ENCODE measurements at places on chromosomes 1 and 21.
A peak's percentile ranks its signal among the peaks of the same experiment; 100 is the strongest.

DNA sequence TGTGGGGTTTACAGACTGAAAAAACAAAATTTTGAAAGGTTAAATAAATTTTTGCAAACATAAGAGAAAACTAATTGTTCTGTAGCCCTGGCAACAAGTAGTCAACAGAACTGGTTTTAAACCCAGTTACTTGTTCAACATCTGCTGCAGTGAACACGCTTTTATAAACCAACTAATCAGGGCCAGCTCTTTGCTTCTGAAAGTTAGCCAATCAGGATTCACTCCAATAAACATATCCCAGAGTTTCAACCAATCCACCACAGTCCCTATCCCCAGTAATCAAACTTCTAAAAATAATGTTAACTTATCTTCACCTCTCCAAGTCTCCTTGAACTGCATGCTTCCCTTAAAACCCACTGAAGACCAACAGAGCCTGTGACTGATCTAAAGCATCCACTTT lies 306.6 kb downstream of the CTH start:
- no peak for DNase-seq

DNA sequence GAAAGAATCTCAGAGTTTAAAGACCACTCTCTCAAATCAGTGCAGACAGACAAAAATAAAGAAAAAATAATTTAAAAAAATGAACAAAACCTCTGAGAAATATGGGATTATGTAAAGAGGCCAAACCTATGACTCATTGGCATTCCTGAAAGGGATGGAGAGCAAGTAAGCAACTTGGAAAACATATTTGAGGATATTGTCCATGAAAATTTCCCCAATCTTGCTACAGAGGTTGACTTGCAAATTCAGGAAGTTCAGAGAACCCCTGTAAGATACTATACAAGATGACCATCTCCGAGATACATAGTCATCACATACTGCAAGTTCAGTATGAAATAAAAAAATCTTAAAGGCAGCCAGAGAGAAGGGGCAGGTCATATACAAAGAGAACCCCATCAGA lies 43.7 kb upstream of the IVNS1ABP start:
- DNase-seq = no peak

GRCh38 chr1:222109836-222110235 lies 367.9 kb upstream of the DUSP10 start:
- no peak for DNase-seq

DNA sequence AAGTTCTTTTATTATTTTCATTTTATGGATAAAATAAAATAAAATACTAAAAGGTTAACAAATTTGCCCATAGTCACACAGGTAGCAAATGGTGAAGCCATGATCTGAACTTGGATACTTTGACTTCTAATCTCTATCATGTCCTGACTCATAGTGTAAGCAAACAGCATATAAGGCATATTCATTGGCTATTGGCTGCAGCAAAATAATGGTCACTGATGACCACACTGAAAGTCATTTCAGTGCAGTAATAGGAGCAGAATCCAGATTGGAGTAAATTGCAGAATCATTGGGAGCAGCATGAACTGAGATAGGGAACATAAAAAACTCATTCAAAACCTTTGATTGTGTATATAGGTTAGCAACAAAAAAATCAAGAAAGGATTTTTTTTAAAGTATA lies 262.9 kb downstream of the PLA2G4A start:
- no peak for DNase-seq

DNA sequence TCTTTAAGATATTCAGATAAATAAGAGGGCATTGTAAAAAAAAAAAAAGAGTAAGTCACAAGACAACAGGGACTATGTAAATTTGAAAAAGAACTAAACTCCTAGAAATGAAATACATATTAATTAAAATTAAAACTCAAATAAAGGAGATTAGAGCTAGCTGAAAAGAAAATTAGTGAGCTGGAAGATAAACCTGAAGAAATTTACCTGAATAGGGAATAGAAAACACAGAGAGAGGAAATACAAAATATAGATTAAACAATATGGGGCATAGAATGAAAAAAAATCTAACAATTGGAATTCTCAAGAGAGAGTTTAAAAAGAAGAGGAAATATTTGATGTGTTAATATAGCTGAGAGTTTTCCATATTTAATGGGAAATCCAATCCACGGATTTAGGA lies 35.6 kb upstream of the TADA1 start:
- DNase-seq = no peak

DNA sequence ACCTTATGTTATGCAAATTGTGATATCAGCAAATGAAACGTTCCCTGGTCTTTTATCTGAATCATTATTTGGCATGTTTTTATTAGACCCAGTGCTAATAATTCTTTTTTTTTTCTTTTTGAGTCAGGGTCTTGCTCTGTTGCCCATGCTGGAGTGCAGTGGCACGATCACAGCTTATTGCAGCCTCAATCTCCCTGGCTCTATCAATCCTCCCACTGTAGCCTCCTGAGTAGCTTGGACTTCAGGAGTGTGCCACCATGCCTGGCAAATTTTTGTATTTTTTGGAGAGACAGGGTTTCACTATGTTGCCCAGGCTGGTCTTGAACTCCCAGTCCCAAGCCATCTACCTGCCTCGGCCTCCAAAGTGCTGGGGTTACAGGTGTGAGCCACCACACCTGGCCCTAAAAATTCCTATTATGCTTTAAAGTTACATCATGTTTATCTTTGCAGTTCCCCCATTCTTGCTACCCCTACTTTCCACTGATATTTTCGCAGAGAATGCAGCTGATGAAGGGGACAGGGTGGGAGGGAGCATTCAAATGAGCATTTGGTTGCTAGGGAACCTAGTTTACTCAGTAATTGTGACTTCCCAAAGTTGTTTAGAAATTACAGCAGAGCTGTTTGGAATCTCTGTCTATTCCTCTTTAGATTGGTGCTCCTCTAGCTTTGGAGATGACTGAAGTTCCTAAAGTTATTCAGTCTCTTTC lies 18.4 kb downstream of the C1orf21 start:
- DNase-seq = no peak

DNA sequence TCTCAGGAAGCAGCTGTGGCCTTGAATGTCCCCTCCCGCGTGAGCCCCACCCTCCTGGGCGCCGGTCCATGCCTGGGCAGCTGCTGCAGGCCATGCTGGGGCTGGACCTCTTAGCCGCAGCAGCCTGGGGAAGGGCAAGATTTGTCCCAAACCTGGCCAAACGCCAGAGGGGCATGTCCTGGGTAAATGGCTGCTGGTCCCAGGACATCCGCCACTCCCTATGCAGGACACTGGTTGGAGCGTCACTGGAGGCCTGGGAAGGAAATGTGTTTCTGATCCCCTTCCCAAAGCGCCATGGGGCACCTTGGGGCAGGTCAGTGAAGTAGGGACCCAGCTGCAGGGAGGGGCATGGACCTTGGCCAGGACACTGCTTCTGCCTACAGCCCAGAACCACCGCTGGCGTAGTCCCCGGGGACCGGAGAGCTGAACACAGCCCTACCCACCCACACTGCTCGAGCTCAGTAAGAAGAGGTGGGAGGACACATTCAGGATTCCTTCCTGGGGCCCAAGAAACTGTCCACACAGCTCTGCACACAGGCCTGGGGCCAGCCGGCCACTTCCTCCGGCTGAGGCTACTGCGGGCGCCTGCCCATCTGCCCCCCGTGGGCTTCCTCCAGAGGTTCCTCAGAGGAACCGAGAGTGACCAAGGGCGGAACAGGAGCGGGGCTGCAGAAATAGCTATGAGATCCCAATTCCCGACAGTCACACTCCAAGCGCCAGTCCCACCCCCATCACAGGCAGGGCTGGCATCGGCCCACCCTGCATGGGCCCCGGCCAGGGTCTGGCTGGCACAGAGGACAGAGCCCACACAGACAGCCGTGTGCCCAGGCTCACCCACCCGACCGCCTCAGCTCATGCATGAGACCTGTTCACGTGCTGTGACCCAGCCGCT lies 10.8 kb upstream of the PLEKHG5 start:
- no peak for DNase-seq

DNA sequence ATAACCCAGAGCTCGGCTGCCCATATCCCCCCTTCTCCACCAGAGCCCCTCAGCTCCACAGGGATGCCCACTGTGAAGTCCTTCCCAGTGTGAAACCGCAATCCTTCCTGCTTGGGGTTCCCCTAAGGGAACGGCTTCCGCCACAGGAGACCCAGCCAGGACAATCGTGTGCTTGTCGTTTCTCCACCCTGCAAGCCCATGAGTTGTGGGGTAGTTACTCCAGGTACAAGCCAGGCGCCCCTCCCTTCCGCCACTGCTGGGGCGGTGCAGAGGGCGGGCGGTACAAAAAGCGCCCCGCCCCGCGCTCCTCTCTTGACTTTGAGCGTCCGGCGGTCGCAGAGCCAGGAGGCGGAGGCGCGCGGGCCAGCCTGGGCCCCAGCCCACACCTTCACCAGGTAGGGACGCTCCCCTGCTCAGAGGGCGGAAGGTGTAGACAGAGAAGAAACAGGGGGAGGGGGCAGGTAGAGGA lies at the start of gene TINAGL1:
TSS of gene TINAGL1 (plus strand) at position 315 of the 469 bp plus-strand sequence. CDS start 634 bp downstream, outside the sequence.
- DNase-seq = peak; percentile 43

- DNase-seq = no peak
These were observed 17.7 kb upstream of the MAN1C1 start for GRCh38 chr1:25598879-25599278.

DNA sequence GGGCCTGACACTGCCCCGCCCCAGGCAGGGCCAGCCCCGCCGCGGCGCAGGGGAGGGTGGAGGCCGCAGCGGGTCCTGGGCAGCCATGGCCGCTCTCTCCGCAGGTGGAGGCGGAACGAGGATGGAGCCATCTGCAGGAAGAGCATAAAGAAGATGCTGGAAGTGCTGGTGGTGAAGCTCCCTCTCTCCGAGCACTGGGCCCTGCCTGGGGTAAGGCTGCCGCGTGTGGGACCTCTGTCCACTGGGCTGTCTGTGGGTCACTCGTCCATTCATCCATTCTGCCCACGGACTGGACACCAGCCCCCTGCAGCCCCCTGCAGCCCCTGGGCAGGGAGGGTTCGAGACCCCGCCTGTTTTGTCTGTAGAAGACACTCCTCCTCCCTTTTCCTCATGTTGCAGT lies 18.4 kb upstream of the LRRC3 start:
- no peak for DNase-seq

GRCh38 chr21:36773117-36773516 lies 74.2 kb downstream of the SIM2 start:
- no peak for DNase-seq

DNA sequence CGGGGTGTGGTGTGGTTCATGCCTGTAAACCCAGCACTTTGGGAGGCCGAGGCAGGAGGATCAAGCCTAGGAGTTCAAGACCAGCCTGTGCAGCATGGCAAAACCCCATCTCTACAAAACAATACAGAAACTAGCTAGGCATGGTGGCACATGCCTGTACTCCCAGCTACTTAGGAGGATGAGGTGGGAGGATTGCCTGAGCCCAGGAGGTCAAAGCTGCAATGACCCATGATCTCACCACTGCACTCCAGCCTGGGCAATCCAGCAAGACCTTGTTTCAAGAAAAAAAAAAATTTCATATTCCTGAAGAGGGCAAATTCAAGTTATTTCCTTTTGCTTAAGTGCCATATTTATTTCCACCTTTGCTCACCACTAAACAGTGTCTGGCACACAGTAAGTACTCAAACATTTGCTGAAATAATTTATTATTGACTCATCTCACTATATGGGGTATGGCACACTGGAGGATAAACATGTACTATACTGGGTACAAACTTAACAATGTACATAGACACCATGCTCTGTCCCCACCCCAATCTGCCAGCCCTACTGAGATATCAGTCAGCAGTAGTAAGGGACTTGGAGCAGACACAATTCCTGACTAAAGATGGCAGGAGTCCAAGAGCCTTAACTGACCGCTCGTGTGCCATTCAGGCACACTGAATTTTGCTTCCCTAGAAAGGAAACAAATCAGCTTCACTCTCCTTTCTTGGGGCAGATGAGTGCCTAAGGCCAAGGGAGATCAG lies 15.5 kb downstream of the MEAF6 start:
- DNase-seq = no peak

DNA sequence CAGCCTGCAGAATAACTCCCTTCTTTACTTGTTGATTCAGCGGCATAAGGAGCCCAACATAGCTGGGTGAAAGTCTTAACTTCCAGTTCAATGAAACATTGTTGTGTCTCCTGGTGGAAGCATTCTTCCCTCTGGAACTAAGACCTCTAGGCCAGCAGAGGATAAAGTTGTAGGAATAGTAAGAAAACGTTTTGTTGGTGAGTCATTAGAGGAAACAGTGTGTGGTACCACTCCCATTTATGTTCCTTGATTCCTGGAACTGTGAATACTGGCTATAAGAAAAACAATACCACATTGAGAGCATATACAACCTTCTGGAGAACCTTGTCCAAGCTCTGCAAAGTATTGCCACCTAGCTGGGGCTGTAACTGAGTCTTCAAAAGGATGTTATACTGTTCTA lies 737.4 kb upstream of the ZP4 start:
- DNase-seq = no peak

GRCh38 chr1:191970116-191970515 lies 188.1 kb upstream of the RGS18 start:
- no peak for DNase-seq

GRCh38 chr1:232369451-232370296 lies 260.3 kb downstream of the SIPA1L2 start:
- no peak for DNase-seq

DNA sequence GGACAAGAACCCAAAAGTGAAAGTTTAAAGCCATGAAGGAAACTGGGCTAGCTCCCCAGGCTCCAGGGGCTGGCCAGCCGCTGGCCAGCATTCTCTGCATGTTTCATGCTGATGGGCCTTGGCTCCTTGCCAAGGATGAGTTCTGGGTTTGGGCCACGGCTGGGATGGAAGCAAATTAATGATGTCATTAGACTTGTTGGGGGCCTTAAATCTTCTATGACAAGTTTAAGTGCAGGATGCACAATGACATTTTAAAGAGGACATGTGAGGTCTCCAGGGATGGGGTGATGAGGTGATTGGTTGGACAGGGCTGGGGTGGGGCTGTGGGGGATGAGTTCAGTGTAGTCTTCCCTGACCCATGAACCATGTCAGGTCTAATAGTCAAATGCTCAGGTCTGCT lies 199.6 kb downstream of the TRABD2B start:
- no peak for DNase-seq

DNA sequence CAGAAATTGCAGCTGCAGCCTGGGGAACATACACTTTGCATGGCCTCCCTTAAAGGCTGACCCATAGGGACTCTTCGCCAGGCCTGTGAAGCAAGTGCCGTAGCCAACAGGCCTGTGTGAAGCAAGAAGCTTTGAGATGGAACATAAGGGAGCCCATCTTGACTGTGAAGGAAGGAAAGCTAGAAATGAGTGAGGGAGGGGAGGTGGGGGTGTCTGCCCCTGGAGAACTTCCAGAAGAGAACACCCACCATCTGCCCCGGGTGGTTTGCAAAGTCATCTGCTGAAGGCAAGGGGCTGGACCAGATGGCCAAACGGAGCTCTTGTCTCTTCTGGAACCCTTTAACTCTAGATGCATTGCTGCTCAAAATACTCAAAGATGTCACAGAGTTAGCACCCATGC lies 103.3 kb upstream of the GRIK3 start:
- DNase-seq = no peak

DNA sequence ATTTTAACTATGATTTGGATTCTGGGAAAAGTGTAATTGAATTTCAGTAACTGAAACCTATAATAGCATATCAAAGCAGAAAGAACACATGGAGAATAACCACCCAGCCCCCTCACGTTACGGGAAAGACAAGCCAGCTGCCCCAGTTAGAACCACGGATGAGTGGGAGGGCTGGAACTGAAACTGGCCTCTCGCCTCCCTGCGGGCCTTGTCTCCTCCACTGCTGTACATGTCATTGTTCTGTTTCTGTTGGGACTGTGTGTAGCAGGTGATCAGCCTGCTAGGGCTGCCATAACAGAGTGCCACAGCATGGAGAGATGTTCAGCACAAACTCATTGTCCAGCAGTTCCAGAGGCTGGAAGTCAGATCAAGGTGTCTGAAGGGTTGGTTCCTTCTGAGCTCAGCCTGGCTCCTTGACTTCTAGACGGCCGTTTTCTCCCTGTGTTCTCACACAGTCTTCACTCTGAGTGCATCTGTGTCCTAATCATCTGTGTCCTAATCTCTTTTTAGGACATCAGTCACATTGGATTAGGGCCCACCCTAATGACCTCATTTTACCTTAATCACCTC lies 52.4 kb downstream of the MAP3K21 start:
- no peak for DNase-seq
